ENCODE measurements at places on chromosomes 5 and 9.

DNA sequence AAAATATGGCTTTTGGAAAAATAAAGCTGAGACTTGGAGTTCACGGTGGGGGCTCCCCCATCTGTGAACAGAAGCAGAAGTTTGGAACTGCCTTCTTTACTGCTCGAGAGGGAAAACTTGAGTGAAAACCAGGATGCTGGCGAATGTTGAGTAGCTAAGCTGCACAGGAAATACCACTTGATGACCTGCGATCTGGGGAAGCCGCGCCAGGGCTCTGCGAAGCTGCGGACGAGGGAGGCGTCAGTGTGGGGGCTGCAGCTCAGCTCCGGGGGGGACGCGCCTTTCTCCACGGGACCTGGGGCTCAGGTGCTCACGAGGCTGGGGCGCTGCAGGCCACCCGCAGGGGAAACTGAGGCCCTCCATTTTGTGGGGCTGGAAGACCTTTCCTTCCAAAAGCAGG, 62.3 kb downstream of the TENT4A start:
- DNase-seq: no peak

- peak; percentile 74 for DNase-seq
These were observed 5.7 kb upstream of the EXOC3 start for GRCh38 chr5:437281-437771.

DNA sequence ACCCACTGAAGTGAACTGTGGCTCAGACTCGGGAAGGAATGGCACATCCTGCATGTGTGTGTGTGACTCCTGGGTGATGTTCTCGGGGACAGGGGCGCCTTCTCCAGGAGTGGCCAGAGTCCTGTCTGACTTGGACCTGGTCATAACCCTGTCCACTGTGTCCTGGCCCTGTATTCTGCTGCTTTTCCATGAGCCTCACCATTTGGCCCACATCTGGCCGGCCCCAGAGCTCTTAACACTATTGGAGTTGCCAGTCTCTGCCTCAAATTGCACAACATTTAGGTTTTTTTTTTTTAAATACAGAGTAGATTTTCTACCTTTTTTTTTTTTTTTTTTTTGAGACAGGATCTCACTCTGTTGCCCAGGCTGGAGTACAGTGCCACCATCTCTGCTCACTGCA, 278.3 kb upstream of the TUT7 start:
- DNase-seq: no peak

GRCh38 chr5:40258222-40258621, 421.5 kb upstream of the PTGER4 start:
- no peak for DNase-seq

- no peak for DNase-seq
These were observed 4.1 kb downstream of the SAPCD2 start for GRCh38 chr9:137066096-137066861.

DNA sequence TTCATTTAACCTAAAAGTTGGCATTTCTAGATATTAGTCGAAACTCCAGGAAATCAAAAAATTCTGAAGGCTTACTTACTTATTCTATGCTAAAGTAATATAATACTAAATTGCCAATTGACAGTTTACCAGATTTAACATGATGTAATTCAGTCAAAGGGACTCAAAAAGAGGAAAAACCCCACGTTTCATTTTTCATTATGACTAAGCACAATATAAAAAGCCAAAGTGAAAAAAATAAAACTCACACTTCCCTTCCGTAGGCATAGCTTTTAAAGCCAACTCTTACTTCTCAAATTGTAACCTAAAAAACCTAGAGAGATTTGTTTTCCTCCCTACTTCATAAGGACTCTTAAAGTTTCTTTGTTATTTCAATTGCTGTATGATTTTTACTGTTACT, 146.6 kb downstream of the RAPGEF6 start:
- DNase-seq: peak; percentile 32

- DNase-seq: no peak
These were observed 218.4 kb downstream of the EBF1 start for GRCh38 chr5:158881091-158881880.

- no peak for DNase-seq
These were observed 102.8 kb downstream of the ANKH start for GRCh38 chr5:14768508-14769365.

DNA sequence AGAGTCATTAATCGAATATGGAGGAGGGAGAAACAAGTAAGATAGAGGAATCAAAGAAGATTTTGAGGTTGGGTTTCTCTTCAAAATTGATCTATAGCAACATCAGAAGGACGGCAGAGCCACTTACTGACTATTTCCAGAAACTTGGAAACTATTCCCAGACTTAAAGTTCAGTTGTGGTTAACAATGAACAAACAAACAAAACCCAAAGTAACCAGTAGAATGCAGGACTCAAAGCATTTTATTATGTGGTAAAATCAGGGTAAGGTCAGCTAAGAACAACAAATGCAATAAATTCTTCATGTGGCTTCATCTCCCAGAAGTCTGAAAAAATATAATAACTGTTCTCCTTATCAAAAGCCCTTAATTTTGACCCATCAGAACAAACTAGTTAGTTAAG, 54.9 kb upstream of the OSMR start:
- no peak for DNase-seq

GRCh38 chr9:3793971-3794383, 268.2 kb upstream of the RFX3 start:
- no peak for DNase-seq

GRCh38 chr9:73230251-73230650, 78.6 kb downstream of the ANXA1 start:
- no peak for DNase-seq

DNA sequence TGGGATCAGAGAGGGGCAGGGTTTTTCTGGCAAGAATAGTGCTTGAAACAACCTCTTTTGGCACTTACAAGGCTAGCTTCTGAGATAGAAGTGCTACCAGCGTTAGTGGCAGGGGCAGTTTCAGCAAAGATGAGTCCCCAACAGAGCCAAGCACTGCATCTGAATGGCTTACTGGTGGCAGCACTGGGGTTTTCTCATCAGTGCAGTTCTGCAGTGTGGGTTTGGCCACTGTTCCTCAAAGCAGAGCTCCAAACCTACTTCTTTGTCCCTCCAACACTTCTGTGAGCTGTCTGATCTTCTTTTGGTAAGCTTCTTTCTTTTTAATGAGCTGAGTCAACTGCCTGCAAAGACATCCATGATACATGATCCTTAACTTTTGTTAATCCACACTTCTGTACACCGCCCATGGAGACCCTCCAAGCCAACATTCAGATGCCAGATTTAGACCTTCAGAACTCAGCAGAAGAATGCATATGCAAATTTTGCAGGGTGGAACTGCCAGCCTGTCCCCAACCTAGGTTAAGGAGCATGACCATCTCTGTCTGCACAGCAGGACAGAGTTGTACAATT, 29.9 kb upstream of the FSTL4 start:
- no peak for DNase-seq

DNA sequence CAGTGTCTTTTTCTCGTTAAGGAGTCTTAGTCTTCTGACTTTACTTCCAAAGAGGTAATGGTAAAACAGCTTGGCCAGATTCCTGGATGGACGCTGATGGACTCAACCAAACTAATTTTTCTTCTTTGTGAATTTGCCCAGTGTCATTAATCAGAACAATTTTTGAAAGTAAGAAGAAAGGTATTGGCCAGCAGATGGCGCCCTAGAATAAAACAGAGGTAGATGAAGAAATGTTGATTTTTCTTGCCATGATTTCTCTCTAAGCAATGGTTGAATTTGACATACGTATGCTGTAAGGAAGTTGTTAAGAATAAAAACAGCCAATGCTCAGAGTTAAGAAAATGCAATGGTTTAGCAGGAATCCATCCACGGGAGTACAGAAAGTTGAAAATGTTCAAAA, 500.0 kb downstream of the DIRAS2 start:
- peak; percentile 56 for DNase-seq

GRCh38 chr5:110161162-110161561, 471.4 kb downstream of the MAN2A1 start:
- no peak for DNase-seq

DNA sequence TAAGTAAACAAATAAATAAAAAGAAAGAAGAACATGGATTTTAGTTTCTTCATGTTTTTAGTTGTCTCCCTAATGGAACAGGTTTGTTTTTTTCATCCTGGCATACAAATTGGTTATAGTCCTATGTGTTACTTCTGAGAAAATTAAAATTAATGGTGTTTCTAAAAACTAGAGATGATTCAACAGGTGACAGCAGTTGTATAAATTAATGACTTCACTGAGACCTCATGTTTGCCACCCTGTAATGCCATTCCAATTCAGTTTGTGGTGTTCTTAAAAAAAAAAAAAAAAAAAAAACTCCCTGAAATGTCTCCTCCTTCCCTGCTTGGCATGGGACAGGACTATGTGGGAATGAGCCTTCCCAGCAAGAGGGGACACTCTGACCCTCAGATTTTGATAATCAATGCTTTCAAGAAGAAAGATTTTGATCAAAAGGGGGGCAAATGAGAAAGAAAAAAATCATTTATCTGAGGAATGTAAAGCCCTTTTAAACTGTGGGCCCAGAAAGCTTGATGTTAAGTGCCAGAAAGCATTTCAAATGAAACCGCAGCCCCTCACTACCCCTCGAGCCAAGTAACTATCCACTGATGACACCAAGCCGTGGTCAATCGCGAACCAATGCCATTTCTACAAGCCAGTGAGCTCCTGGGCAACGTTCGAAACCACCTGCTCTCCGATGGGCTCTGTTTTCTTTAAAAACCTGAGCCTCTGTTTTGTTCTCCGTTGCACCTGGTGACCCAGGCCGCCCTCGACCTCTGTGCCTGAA, 941 bp downstream of the EXD3 start:
- DNase-seq: no peak

- DNase-seq: no peak
These were observed 230.5 kb upstream of the IZUMO3 start for GRCh38 chr9:24776226-24776625.

DNA sequence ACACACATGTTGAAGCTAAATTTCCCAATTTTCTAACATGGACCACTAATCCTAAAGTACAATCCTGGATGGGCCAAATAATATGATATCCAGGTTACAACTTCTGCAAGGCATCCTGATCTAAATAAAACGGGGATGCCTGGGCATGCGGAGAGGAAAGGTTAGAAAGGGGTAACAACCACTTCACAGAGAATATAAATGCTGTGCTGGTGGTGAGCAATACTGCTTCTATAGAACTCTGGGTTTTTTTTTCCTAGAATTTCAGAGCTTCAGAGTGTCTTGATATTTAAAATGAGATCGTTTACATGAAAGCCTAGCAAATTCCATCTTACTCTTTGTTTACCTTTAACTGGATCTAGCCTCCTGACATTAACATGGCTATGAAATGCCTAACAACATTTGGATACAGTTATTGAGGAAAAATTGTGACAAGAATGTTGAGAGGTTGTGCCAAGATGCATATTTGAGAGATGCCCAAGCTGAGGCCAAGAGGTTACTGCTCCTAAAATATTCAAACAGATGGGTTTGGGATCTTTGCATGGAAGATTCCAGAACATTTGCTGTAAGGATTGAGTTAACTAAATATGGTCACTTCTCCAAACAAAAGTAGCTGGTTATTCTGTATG, 22.4 kb downstream of the TNFAIP8 start:
- DNase-seq: no peak

GRCh38 chr9:4973902-4974301, 11.2 kb upstream of the JAK2 start:
- no peak for DNase-seq

DNA sequence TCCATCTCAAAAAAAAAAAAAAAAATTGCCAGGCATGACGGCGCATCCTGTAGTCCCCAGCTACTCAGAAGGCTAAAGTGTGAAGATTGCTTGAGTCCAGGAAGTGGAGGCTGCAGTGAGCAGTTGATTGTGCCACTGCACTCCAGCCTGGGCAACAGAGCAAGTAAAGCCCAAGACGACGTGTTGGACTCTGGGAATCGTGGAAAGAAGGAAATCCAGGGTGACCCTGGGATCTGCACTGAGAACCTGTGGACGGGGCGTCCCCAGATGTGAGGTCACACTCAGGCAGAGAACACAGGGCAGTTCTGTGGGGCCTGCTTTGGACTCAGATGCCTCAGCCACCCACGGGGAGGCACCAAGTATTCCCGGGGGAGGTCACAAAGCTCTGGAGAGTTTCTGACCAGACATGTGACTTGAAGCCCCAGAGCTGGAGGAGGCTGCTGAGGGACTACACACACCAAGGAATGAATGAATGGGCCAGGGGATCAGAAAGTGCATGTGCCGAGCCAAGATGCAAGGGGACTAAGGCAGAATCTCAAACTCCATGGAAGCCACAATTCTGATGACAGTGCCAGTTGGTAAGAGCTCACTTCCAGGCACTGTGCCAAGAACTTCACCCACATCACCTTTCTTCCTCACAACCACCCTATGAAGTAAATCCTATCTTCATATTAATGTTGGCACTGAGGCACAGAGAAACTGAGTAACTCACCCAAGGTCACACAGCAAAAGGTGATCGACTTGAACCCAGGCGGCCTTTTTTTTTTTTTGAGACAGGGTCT, 12.9 kb downstream of the DYNC2I2 start:
- no peak for DNase-seq

Measured in myocyte (in vitro differentiated cells).